Mucosa of descending colon (tissue), 3 donors: ENCODE measurements at places on chromosomes 4 and X. TPM values are rescaled to one million over a fixed set of nuclear protein-coding genes. Genes with fewer than 3 reads are reported as not detected.
A peak's percentile ranks its signal among the peaks of the same experiment; 100 is the strongest.

PLS3 gene
- 9.7 TPM for total RNA-seq

DNA sequence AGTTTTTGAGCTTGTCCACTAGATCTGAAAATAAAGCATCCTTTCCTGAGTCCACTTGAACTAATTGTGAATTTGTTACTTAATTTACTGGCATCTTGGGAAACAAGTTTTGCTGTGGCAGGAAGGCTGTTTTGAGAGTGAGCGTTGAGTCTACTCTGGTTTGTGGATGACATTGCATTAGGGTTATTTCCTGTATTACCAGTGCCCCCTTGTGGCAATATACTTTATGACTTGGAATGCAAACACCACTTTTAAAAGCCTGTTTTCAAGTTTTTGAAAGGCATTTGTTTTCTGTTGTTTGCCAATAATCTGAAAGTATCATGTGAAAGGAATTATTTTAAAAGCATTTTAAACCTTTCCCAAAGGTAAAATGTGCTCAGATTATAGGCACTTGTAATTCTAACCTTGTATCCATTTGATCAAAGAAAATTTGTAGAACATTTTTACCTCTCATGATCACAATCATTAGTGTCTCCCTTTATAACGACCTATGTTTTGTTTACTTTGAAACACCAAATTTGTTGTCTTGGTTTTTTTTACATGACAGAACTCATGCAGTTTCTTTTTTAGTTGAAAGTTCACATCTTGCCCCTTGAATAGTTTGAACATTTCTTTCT is 18.0 kb upstream of the CYP2U1 start:
- DNase-seq: peak; percentile 81

DNA sequence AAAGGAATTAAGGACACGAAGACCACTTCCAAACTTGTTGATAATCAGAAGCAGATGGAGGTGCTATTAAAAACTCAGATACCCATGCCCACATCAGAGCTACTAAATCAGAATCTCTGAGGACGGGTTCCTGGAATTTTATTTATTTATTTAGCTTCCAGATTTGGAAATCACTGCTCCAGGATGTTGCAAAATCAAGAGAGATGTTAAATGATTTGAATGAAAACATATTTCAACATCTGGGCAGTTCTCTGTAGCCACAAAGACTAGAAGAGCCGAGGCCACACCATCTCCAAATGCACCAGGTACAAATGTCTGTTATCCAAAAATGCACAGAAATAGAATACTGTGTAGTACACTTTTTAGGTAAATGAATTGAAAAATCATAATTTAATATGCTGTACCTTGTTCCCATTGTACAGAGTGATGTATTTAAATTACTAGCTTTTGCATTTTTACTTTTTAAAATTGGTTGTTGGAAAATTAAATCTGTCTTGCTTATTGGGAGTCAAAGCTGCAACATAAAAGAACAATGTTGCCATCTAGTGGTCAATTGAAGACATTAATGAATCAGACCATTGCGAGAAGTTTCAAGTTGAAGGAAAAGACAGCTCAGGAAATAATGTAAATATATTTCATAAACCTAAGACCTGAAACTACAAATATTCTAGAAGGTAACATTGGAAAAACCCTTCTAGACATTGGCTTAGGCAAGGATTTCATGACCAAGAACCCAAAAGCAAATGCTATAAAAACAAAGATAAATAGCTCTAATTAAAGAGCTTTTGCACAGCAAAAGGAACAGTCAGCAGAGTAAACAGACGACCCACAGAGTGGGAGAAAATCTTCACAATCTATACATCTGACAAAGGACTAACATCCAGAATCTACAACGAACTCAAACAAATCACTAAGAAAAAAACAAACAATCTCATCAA is 151.3 kb upstream of the TTC29 start:
- DNase-seq: no peak

DNA sequence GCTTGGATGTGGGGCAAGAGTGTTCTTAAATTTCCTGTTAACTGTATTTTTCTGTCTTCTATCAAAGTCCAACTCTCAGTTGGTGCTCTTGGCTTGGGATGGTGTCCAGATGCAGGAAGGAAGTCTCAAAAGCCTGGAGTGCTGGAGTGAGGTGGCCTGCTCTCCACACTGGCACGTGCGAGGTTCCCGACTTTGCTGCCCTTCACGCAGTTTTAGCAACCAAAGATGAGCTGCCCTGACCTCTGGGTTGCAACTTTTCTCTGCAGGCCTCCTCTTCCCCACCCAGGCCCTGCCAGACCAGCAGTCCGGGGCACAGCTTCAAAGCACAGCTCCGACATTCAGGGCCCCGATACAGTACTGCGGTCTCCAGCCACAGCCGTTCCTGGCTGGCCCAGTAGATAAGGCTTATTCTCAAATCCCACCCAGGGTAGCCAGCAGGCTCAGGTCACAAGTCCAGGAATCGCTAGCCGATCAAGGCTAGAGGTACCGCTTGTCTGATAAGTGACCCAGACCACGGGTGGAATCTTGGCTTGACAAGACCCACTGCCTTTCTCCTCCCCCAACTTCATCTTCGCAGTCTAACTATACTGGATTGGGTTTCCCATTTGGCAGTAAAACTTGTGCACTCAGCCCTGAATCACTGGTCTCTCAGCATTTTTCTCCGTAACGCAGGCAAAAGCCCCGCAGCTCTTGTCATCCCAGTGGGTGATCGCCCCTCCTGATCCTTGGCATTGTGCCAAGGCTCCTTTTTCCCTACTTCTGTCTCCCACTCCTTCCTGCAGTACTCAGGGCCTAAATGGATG is 21.8 kb upstream of the JADE1 start:
- DNase-seq: no peak

DNA sequence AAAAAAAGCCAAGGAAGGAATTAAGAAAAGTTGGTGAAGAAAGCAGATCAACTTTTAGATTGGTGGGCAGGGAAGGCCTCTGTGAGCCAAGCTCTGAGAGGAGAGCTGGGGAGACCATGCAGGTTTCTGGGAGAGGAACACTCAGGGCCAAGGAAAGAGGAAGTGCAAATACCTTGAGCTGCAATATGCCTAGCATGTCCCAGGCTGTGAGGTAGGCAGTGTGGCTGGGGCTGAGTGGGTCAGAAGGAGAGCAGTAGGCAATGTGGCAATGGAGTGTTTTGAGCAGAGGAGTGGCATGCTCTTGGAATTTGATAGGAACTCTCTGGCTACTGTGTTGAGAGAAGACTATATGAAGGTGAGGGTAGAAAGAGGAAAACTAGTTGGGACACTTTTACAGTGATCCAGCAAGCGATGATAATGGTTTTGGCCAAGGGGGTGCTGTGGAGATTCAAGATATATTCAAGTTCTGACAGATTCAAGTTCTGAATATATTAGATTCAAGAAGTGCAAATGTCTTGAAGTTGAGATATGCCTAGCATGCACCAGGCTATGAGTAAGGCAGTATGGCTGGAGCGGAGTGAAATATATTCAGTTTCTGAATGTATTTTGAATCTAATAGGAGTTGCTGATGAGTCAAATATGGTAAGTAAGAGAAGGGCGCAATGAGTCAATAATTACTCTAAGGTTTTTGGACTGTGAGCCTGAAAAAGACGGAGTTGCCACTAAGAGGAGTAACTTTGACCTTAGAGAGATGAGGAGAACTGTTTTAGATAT is 172.5 kb downstream of the CAMK2D start:
- DNase-seq: no peak

- DNase-seq: peak; percentile 36
Observed at GRCh38 chr4:177728361-177729152, 286.3 kb upstream of the AGA start.

DNA sequence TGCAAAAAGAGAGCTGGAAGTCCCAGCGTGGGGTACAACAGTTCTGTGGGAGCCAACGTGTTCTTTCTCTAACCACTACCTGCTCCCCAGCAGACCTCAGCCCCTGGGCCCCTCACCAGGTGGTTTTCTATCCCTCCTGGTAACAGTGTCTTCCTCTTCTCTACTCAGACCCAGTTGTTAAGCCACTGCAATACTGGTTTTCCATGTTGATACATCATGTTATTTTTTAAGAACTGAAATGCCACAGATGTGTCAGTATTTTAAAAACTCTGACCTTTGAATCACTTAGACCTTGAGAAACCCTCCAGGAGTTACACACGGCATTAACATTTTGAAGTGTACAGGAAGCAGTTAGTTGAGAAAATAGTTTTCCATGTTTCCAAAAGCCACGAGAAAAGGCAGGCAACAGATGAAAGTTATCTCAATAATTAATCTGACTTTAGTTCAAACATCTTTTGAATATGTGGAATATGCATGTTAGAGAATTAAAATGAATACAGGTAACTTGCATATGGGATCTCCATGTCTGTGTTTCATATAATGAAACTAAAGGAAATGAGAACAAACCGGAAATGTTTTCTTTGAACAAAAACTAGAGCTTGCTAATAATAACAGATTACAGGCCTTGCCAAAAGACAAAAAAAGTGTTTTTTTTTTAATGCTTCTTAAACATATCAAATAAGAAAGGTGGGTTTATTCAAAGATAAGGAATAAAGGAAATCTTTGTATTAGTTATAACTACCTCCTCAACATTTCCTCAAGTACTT is 108.8 kb downstream of the ZNF827 start:
- DNase-seq: no peak

- no peak for DNase-seq
Observed at GRCh38 chr4:189087971-189088370, 852.7 kb upstream of the FRG1 start.

- no peak for DNase-seq
Observed at GRCh38 chr4:141635736-141636081, 674 bp upstream of the IL15 start.
